Pancreas (tissue), 10 donors: ENCODE measurements at places on chromosomes 12 and 14. TPM values are rescaled to one million over a fixed set of nuclear protein-coding genes. Genes with fewer than 3 reads are reported as not detected.
A peak's percentile ranks its signal among the peaks of the same experiment; 100 is the strongest.

- no peak overlapping the region for H3K4me3 ChIP-seq
- H3K36me3 ChIP-seq, result no peaks in the 10 kb centered on the region
- no peaks in the 10 kb centered on the region for H3K27me3 ChIP-seq
- peaks cover 4% of the 10 kb centered on the region for H3K4me1 ChIP-seq
- H3K27ac ChIP-seq, result peak overlapping the region; percentile 61
Measured at GRCh38 chr14:103126873-103127304, 3.6 kb downstream of the TNFAIP2 start.

- H3K36me3 ChIP-seq, result no peaks in the 10 kb centered on the region
- no peak overlapping the region for H3K27ac ChIP-seq
- no peaks in the 10 kb centered on the region for H3K27me3 ChIP-seq
- H3K4me1 ChIP-seq, result no peaks in the 10 kb centered on the region
Measured at GRCh38 chr12:57992001-57992400, 50.6 kb downstream of the ATP23 start.

- H3K4me1 ChIP-seq, result peaks cover 10% of the 10 kb centered on the region
- no peak for DNase-seq
- H3K27ac ChIP-seq, result no peak overlapping the region
- H3K27me3 ChIP-seq, result no peaks in the 10 kb centered on the region
Measured at GRCh38 chr14:76294876-76295275, 81.1 kb upstream of the ESRRB start.

DNA sequence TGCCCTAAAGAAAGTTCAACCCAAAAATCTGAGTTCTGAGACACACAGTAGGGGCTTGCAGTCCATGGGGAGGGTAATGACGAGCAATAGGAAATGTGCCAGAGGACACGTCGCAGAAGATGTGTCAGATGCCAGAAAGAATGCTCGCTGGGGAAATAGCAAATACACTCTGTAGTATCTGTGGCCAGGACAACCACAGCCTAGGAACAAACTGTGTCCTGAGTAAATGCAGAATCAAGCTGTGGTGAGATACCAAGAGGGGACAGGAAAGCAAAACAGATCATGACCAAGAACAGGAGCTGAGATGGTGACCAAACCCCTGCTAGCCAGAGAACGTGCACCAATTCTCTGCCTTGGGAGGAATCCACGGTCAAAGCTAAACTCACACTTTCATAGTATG lies 9.1 kb downstream of the CRACR2A start:
- no peaks in the 10 kb centered on the region for H3K4me1 ChIP-seq
- H3K36me3 ChIP-seq, result no peaks in the 10 kb centered on the region
- H3K27ac ChIP-seq, result no peak overlapping the region
- no peak for DNase-seq
- no peak overlapping the region for H3K4me3 ChIP-seq

DNA sequence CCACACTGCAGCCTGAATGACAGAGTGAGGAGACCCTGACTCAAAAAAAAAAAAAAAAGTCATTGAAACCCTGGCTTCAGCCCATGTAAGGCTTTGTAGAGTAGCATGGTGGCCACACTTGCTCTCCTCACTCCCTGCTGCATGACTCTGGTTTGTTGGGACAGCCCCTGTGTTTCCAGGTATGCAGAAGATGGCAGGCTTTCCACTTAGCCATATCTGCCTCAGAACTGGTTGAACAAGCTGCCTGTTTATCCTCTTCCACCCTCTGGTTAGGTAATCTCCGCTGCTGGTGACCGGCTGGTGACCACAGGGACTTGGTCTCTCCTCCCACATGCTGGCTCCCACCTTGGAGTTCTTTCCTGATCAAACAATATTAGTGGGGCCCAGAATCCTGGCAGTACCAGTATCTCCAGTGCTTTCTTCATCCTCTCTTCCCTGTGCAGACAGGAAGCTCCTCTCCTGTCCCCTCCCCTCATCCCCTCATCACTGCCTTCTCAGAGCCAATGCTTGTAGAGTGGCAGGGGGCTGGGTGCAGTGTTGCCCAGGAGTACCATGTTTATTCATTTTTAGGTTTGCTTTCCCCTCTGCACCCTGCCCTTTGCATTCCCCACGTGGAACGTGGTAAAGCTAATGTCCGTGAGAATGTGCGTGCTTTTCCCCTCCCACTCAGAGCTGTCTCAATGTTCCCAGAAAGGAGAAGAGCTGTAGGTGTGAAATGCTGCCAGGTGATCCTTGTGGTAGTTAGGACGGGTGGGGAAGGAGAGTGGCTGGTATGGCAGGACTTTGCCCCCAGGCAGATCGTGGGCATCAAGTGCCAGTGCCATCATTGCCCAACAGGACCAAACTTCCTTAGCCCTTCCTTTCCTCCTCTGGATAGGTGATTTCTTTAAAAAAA lies 11.3 kb downstream of the ABHD12B start:
- no peak for DNase-seq
- no peaks in the 10 kb centered on the region for H3K36me3 ChIP-seq
- no peak overlapping the region for H3K27ac ChIP-seq
- no peaks in the 10 kb centered on the region for H3K4me1 ChIP-seq
- H3K4me3 ChIP-seq, result no peak overlapping the region
- no peaks in the 10 kb centered on the region for H3K27me3 ChIP-seq

DNA sequence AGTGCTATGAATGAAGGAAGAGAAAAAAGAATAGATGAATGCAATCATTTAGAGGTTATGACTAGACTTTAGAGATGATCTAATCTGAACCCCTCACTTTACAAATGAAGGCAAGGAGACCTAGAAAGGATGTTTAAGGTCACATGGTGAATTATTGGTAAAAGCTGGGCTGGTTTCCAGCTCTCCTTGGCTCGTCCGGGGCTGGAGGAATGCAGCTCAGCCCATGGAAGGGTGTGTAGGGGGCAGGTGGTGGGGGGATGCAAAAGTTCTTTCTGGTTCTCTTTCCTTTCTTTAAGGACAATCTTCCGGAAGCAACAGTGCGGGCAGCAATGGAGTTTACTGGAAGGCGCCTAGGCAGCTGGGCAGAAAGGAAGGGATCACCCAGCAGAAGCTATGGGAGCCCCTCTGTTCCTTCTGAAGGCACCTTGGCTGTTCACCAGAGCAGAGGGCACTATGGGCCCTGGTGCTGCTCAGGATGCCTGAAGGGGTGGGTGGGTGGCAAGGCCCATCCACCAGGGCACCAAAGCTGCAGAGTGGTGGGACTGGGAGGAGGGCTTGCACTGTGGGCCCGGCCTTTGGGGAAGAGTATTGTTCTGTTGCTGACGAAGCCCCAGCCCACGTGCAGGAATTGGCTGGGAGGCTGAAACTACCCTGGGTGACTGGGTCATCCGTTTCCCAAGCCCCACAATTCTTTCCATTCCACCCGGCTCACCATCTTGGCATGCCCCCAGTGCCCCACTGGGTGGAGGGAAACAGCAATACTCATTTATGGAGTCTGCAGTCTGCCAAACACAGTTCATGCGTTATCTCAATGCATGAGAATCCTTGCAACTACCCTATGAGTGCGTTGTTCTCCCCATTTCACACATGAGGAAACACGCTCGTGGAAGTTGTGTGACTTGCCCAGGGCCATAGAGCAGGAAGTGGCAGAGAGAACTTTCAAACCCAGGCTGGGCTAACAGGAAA lies 78.2 kb downstream of the IRF2BPL start:
- no peak overlapping the region for H3K4me3 ChIP-seq
- DNase-seq, result no peak
- H3K27me3 ChIP-seq, result no peaks in the 10 kb centered on the region
- peaks cover 11% of the 10 kb centered on the region for H3K4me1 ChIP-seq
- H3K27ac ChIP-seq, result peak overlapping the region; percentile 61

GRCh38 chr12:96221391-96221790 lies 27.2 kb downstream of the ELK3 start:
- DNase-seq, result no peak
- no peaks in the 10 kb centered on the region for H3K27me3 ChIP-seq
- no peaks in the 10 kb centered on the region for H3K36me3 ChIP-seq
- no peak overlapping the region for H3K4me3 ChIP-seq
- no peaks in the 10 kb centered on the region for H3K4me1 ChIP-seq

DNA sequence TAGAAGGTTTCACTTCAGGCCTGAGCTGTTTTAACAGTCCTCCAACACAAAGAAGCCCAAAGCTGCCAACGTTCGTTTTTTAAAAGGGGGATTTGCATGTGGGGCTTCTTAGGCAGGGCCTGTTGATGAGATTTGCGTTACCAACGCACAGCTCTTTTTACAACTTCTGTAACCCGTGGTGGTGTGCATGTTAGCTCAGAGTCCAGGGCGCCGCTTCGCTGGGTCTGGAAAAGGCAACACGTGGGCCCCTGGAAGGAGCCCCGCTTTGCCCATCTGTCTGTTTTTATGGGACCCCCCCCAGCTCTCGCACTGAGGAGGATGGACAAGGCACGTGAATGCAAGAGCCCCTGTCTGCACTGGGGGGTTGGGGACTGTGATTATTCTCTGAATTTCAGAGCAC lies 84.0 kb downstream of the ESR2 start:
- H3K4me1 ChIP-seq, result peaks cover 25% of the 10 kb centered on the region
- DNase-seq, result no peak
- H3K27me3 ChIP-seq, result no peaks in the 10 kb centered on the region
- peaks cover 44% of the 10 kb centered on the region for H3K36me3 ChIP-seq

- H3K36me3 ChIP-seq, result no peaks in the 10 kb centered on the region
- H3K4me3 ChIP-seq, result no peak overlapping the region
- H3K4me1 ChIP-seq, result no peaks in the 10 kb centered on the region
- no peak for DNase-seq
- H3K27me3 ChIP-seq, result no peaks in the 10 kb centered on the region
- no peak overlapping the region for H3K27ac ChIP-seq
Measured at GRCh38 chr12:6618483-6619225, 11.5 kb upstream of the CHD4 start.

GARIN6 gene
- polyA plus RNA-seq, result not detected

IRAK3 gene
- polyA plus RNA-seq, result 1.1 TPM
